ENCODE measurements at places on chromosomes 16 and 17.
A peak's percentile ranks its signal among the peaks of the same experiment; 100 is the strongest.

GRCh38 chr16:51407199-51407598 lies 256.1 kb upstream of the SALL1 start:
- no peak for DNase-seq

DNA sequence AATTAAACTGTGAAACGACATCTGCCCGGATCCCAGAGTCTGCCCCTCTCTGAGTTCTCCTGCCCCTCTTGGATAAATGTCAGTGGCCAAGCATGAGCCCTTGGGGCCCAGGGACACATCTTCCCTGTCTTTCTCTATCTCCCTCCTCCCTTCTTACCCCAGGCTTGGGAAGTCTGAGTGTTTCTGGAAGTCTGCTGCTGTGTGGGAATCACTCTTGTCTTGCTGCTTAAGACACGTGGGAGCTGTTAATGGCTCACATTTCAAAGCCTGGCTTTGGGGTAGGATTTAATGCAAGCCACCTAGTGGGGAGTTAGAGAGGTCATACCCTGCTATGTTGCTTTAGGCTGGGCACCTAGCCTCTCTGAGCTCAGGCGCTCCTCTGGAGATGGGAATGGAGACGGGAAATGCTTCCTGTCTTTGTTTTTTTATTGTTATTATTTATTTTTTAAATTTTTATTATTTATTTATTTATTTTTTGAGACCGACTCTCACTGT lies 218.5 kb upstream of the CIBAR2 start:
- peak; percentile 22 for DNase-seq

DNA sequence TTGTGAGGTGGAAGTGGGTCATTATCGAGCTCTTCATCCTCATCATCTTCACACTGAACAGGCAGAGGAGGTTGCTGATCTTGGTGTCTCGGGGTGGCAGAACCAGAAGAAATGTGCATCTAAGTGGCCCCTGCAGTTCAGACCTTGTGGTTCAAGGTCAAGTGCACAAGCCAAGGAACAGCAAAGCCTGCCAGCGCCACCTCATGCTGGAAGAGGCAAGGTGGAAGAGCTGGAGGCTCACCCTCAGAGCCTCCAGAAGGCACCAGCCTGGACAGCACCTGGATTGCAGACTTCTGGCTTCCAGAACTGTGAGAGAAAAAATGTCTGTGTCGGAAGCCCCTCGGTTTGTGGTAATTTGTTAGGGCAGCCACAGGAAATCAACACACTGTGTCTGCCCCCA lies 32.7 kb downstream of the IFT140 start:
- no peak for DNase-seq

- peak; percentile 63 for DNase-seq
Measured at GRCh38 chr17:19410875-19411620, at the start of gene RNF112. TSS of gene RNF112 (plus strand) at chr17:19411232. CDS start at chr17:19411409, 177 bp downstream.

DNA sequence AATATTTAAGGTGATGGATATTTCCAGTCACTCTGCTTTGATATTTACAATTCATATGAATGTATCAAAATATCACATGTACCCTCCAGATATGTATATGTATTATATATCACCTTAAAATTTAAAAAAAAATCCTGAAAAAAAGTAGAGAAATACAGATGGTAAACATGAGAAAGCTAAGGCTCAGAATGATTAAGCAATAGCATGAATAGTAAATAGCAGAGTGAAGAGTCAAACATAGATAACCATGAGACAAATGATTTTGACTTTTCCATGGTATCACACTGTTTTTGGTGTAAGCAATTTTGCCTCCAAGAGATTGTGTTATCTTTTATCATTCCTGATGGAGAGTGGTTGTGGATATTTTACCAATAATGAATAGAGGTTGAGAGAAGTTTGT lies 868.8 kb downstream of the CDH11 start:
- no peak for DNase-seq

GRCh38 chr16:17457997-17458396 lies 12.8 kb downstream of the XYLT1 start:
- no peak for DNase-seq

- no peak for DNase-seq
Measured at GRCh38 chr17:40027614-40028012, 12.4 kb downstream of the CSF3 start.

- no peak for DNase-seq
Measured at GRCh38 chr17:15309793-15310192, 31.6 kb downstream of the TEKT3 start.

- DNase-seq = peak; percentile 39
Measured at GRCh38 chr17:42179911-42180410, 981 bp downstream of the KCNH4 start.

DNA sequence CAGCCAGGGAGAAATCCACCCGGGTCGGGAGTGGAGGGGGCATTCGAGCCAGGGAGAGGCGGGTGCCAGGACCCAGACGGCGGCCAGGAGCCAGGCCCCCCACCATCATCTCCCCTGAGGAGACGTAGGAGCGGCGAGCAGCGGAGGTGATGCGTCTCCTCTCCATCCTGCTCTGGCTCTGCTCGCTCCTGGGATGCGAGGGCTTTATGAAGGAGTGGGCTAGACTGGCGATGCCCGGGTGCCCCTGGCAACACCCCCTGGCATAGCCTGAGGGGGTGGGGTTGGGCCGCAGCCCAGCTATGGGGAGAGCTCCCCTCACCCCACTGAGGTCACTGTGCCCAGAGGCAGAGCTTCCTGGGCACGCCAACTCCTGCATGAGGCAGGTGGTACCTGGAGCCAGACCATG lies at the start of gene GFAP:
TSS of gene GFAP (minus strand) at position 180 of the 406 bp plus-strand sequence. CDS start at position 166, 14 bp downstream.
- no peak for DNase-seq

DNA sequence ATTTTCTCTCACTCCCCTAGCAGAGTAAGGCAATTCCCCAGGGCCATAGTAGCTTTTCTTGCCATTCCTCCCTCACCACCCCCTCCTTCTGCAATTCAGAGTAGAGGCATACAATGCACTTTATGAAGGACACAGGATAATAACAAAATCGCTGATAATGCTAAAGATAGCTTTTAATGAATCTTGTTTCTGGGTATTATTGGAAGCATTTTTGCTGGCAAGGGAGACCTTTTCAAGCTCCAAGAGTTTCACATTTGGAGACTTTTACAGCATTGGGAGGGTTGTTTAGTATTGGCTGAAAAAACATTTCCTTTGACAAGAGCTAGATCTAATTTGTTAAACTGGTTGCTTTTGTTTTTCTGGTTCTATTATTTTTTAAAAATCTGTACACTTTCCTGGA lies 573.0 kb upstream of the C16orf82 start:
- DNase-seq = no peak

- DNase-seq = no peak
Measured at GRCh38 chr16:53084141-53084541, 29.4 kb downstream of the CHD9 start.

- no peak for DNase-seq
Measured at GRCh38 chr16:2157480-2158261, 2.1 kb downstream of the TRAF7 start.

GRCh38 chr17:27355419-27355818 lies 61.5 kb downstream of the WSB1 start:
- no peak for DNase-seq
